ENCODE measurements at places on chromosomes 13 and 19.

- DNase-seq, result peak; percentile 43
Measured at GRCh38 chr13:24270639-24271141, 38.7 kb upstream of the C1QTNF9 start.

GRCh38 chr13:19794631-19795030 lies 11.9 kb upstream of the PSPC1 start:
- no peak for DNase-seq

DNA sequence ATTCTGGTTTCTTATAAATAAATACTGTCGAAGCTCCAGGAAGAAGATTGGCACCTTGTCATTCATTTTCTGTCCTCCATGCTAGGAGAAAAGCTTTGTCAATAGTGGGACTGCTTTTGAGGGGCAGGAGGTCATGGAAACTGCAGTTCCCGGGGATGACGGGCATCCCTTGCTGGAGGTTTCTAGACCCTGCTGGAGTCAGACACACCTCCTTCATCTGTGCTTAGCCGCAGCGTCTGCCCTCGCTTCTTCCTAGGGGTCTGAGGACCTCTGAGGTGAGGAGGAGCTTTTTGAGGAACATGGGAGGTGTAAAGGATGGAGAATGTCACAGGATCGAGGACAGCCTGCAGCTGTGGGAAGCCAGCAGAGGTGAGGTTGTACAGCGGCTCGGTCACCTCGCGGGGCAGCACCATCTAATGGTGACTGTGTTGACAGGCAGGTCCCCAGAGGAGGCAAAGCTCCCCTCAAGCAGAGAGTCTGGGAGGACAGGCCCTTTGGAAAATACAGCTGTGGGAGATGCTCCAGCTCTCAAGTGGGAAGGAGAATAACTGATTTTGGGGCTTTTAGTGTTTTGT lies 172.7 kb upstream of the RNF113B start:
- DNase-seq, result no peak

DNA sequence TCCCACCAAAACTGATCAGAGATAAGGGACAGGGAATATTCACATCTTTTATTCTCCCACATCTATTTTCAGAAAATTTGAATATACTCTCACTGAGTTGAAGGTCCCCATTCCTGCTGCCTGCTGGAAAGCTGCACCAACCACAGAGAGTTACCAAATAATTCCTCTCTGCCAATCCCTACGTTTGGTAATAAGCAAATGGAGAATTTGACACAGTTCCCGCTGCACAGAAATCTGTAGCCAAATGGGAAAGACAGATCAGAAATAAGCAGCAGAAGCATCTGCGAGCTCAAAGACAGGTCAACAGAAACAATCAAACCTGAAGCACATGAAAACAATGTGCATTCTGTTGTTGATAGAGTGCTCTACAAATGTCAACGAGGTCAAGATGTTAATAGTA lies 9.9 kb downstream of the ZNF112 start:
- no peak for DNase-seq

DNA sequence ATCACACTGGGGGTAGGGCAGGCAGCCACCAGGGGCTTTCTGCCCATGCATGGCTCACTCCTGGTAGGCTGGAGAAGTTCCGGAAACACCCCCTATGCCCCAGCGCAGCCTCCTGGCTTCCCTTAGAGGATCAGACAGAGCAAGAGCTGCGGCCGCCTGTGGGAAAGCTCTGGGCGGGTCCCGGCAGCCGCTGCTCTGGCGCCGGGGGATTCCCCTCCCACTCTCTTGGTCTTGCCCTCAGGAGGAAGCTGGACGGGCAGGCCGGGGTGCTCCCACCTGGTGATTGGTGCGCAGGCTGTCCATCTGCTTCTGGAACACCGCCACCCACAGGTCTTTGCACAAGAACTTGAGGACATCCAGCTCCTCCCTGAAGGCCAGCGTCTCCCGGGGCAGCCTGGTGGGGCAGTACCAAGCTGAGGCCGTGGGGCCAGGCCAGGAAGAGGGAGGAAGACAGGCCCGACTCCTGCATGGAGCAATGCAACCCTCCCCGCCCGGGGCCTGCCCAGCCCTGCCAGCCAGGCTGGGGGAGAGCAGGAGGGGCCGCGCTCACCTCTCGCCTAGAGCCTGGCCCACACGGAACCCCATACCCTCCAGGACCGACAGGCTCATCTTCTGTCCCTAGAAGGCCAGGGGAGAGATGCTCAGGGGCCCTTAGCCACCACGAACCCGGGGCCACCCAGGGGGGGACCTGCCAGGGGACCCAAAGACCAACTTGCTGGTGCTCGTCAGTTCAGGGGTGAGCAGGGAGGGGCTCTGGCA lies 4.0 kb upstream of the NKPD1 start:
- DNase-seq, result peak; percentile 44

DNA sequence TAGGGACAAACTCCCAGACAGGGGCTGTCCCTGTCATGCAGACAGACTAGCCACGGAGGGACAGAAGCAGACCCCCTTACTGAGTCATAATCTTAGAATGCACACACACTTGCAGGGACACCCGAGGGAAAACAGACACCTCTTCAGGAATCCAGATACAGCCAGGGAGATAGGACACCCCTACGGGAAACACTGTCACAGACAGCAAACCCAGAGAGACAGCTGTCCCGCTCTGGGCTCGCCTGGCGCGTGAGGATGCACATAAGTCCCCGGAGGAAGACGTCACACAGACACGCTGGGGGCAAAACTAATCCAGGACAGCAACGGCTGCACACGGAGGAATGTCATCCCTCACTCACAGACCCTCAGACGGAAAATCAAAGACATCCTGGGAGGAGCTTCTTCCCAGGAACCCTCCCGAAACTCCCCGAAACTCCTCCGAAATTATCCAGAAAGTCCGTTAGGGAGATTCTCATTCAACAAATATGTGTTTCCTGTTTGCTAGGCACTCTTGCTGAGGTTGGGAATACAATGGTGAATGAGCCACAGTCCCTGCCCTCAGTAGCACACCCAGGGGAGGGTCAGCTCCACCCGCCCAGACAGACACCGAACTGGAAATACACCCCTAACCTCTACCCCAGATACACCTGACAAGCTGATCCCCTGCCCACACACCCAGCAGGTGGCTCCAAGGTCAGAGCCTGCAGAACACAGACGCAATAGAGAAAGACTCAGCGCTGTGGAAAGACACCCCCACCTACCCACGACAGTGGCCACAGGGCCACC lies 15.2 kb upstream of the TOMM40 start:
- DNase-seq, result no peak

DNA sequence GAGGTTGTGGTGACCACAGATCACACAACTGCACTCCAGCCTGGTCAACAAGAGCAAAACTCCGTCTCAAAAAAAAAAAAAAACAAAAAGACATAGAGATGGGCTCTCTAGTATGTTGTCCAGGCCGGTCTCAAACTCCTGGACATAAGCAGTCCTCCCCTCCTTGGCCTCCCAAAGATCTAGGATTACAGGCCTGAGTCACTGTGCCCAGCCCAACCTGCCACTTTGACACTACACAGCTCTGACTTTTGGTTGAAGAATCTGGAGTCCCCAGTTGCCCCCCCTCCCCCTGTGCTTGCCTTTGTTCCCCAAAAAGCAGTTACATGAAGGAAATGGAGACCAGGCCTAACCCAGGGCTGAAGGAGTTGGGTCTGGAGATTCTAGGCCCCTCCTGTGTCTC lies 12.9 kb downstream of the CARM1 start:
- DNase-seq, result no peak

GRCh38 chr19:5356428-5356827 lies 15.8 kb upstream of the PTPRS start:
- DNase-seq, result no peak

DNA sequence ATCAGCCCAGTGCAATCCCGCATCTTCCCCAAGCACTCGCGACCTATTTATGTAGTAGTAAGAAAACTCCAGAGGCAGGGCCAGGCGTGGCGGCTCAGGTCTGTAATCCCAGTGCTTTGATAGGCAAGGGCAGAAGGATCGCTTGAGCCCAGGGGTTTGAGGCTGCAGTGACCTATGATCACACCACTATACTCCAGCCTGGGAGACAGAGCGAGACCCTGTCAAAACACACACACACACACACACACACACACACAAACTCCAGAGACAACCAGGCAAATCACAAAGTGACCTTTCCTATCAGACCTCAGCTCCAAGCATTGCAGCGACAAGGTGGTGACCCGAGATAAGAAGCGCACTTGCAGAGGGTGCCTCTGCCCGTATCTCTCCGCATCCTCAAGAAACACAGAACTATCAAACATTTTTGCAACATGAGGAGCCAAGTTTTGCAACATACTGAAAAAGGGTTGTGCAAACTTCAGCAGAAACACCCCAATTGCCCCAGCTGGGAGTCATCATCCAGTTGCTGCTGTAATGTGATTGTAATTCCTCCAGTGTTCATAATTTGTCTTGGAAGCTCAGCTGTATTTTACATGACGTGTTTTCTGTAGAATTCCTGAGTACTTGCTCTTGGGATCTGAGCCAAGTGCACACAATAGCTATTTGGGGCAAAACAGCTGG lies 8.7 kb upstream of the KLF2 start:
- DNase-seq, result no peak

DNA sequence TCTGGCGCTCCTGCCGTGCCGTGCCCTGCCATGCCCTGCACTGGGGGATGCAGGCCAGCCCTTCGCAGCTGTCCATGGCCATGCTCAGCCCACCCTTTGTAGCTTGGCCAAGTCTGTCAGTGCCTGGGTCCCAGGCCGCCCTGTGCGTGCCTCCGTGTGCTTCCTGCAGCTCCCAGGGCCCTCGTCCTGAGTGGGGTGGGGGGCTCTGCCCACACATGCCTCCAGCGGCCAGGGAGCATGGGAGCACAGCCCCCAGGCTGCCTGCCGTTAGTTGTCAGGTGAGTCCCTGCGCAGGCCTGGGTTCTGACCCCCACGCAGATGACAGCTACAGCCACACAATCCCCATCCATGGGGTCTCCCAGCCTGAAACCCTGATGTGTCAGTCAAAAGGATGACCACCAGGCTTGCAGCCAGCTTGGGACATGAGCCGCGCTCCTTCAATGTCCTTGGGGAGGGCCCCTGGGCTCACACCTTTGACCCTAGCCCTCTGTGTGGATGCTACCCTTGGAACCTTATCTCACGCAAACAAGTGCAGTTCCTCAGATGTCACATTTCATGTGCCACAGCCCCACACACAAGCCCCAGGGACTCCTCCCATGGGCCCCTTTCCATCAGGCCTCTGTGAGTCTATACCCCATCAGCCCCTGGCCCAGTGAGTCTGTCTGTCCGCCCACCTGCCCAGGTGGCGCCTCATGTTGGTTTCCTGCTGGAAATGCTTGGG lies 24.5 kb downstream of the TMED1 start:
- no peak for DNase-seq

DNA sequence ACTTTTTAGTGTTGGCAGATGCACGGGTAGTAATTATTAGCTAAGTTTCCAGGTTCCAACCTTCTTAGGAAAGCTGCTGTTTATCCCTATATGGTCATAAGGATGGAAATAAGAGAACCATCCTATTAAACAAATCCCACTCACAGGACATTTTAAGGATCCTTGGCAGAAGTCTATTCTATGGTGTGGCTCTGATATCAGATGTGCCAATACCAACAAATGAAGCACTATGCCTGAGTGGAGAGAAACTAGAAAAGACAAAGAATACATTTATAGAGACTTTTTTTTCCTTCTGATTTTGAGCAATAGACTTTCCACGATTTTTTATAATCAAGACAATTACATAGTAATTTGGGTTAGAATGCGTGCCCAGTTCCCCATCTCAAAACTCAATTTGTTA lies 12.6 kb downstream of the PCDH17 start:
- DNase-seq, result no peak

DNA sequence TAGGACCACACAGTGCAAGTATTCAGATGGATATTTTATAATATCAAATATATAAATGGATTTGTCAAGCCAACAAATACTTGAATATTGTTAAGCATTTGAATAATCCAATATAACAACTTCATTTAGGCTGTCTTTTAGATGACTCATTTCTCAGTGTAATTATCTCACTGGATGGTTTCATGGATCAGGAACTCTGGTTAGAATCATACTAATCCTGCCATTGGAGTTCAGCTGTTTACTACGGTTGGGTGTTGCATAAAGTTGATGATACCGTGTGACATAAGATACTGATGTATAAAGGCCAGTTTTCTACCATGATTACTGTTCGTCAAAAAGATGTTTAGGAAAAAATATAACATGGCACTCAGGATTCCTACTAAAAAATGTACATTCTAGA lies 196.3 kb downstream of the TSHZ3 start:
- DNase-seq, result no peak

DNA sequence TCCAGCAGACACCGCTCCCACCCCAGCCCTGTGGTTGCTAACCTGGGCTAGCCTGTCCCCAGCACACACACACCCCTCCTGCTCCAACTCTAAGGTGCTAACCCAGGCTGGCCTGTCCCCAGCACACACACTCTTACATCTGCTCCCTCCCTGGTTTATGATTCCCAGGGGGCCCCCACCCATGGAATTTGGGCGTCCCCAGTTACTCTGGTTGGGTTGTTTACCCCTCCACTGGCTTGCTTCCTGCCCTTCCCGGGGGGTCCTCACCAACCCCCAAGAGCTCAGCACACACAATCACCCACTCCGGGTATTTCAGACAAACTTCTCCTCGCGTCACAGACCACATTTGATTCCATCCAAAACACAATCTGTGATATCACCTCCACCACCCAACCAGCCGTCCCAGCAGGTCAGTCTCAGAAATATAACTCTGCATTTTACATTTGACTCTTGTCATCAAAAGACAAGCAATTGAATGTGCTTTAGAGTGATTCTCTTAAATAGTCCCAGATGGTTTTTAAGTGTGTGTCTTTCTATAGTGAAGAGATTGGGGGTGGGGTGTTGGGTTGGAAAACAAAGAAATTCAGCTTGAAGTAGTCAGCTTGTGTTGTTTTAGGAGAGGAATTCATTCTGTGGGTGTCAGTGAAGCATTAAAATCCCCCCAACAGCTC lies 20.1 kb downstream of the COL4A2 start:
- no peak for DNase-seq

GRCh38 chr19:19406878-19407632 lies 1.6 kb downstream of the GATAD2A start:
- peak; percentile 25 for DNase-seq

- no peak for DNase-seq
Measured at GRCh38 chr19:8331263-8331845, 10.1 kb downstream of the RPS28 start.

DNA sequence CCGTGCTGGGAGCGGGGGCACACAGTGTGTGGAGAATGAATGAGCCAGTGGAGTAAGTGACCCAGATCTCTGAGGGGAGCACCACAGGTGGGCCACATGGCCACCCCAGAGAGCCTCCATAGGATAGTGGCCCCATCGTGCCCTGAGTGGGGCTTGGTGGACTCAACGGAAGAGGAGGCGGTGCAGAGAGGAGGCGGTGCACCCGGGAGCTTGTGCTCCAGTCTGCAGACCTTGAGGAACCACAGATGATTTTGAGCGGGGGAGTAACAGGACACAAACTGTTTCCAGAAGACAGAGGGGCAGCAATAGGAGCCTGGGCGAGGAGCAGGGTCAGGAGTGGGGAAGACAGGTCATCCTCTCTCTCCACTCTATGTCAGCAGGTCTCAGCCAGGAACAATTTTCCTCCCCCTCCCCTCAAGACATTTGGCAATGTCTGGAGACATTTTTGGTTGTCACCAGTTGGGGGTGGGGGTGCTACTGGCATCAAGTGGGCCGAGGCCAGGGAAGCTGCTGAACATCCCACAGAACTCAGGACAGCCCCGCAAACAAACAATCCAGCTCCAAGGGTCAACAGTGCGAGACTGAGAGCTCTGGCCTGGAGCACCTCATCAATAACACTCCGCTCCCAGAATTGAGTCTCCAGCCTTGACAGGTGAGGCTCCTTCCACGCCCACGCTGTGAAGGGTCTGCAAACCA lies 182.2 kb downstream of the USP12 start:
- no peak for DNase-seq

All from T-helper 9 cell (primary cell).